Naive thymus-derived CD4-positive, alpha-beta T cell (primary cell): ENCODE measurements at places on chromosomes 13 and 19.
A peak's percentile ranks its signal among the peaks of the same experiment; 100 is the strongest.

- no peak for DNase-seq
Observed at GRCh38 chr13:21930536-21930935, 259.7 kb downstream of the FGF9 start.

- DNase-seq: no peak
Observed at GRCh38 chr13:95275322-95276036, 25.8 kb downstream of the ABCC4 start.

GRCh38 chr13:26053418-26053980 is 1.7 kb upstream of the SHISA2 start:
- no peak for DNase-seq

GRCh38 chr19:47469719-47470118 is 2.0 kb downstream of the SLC8A2 start:
- no peak for DNase-seq

- no peak for DNase-seq
Observed at GRCh38 chr13:95480131-95480545, 72.4 kb upstream of the CLDN10 start.

- no peak for DNase-seq
Observed at GRCh38 chr19:17376935-17377600, at the start of gene PLVAP. Gene PLVAP, minus strand, starts transcription at chr19:17377342. Its CDS starts 54 bp downstream, at chr19:17377288.

GRCh38 chr13:107642831-107643230 is 572.5 kb downstream of the LIG4 start:
- no peak for DNase-seq

GRCh38 chr19:33644284-33644836 is 22.6 kb downstream of the CHST8 start:
- no peak for DNase-seq

- no peak for DNase-seq
Observed at GRCh38 chr13:51091839-51092238, 19.2 kb downstream of the C13orf42 start.

DNA sequence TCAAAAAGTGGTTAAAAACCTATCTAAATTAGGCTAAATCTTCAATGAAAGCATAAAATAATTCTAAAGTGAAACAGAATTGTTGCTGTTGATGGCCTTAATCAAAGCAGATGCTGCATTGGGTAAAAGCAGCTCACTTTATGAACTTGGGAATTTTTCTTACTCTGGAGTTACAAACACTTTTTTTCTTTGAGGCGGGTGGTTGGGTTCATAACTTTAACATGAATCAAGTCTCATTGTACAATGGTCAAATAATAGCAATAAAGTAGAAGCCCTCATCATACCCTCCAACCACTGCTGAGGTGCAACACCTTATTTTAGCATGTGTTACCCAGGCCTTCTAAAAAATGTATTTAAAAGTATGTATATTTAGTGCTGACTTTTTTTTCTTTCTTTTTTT is 29.1 kb downstream of the NUP58 start:
- DNase-seq: no peak

GRCh38 chr19:44841231-44841630 is 4.9 kb upstream of the NECTIN2 start:
- DNase-seq: no peak

GRCh38 chr13:38630780-38631179 is 56.1 kb upstream of the FREM2 start:
- no peak for DNase-seq

- peak; percentile 64 for DNase-seq
Observed at GRCh38 chr19:45667620-45668341, at the start of gene GIPR. Gene GIPR, plus strand, starts transcription at chr19:45668221. Its CDS starts 1,300 bp downstream, at chr19:45669521.

DNA sequence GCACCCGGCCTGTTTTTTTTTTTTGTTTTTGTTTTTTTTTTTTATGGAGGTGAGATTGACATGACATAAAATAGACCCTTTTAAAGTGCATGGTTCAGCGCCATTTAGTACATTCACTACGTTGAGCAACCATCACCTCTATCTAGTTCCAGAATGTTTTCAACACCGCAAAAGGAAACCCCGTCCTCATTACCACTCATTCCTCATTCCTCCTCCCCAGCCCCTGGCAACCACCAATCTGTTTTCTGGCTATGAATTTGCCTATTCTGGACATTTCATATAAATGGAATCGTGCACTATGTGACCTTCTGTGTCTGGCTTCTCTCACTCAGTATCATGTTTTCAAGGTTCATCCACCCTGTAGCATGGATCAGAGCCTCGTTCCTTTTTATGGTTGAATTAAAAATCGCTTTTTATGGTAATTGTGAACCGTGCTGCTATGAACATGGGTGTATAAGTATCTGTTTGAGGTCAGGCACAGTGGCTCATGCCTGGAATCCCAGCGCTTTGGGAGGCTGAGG is 9.9 kb upstream of the ADGRE5 start:
- no peak for DNase-seq

DNA sequence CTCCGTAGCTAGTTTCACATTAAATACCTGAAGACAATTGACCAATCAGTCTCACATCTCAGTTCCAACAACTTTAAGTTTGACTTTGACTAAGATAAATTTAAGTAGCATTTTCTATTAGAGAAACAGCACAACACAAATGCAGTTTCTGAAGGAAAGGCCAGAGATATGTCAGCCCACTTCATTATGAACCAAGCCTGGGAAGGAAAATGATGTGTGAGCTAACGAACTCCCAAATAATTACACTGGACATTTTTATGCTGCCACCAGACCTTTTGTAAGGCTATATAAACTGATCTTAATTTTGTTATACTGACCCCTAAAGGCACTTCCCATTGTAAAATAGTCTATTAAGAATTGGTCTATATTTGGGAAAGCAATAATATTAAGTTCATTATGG is 57.9 kb upstream of the DACH1 start:
- no peak for DNase-seq

GRCh38 chr19:35963514-35963913 is 27.3 kb downstream of the LRFN3 start:
- peak; percentile 57 for DNase-seq

- DNase-seq: no peak
Observed at GRCh38 chr13:104045907-104046306, 979.7 kb upstream of the SLC10A2 start.

DNA sequence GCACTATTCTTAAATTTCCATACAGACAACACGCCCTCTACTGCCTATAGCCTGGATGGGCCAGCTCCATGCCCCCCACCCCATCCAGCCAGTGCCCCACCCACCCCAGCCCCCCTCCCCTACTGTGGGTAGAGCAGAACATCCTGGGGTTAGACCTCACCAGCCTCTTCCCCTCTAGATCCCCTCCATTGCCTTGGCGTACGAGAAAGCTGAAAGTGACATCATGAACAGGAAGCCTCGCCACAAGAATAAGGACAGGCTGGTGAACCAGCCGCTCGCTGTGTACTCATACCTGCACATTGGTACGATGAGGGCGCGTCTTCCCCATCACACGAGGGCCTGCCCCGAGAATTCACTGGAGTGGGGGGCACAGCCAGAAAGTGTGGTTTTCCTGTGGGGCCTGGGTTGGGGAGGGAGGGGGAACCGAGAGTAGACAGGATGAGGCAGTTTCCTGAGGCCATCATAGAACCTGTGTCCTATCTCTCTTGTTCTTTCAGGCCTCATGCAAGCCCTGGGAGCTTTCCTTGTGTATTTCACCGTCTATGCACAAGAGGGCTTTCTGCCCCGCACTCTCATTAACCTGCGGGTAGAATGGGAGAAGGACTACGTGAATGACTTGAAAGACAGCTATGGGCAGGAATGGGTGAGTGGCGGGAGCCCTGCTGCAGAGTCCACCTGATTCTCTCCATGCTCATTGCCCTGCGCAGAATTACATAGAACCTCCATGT is 29.1 kb downstream of the ATP12A start:
- peak; percentile 82 for DNase-seq

GRCh38 chr19:35474104-35474503 is 16.2 kb downstream of the KRTDAP start:
- DNase-seq: no peak

GRCh38 chr19:55398200-55398925 is 9.2 kb downstream of the UBE2S start:
- DNase-seq: no peak

DNA sequence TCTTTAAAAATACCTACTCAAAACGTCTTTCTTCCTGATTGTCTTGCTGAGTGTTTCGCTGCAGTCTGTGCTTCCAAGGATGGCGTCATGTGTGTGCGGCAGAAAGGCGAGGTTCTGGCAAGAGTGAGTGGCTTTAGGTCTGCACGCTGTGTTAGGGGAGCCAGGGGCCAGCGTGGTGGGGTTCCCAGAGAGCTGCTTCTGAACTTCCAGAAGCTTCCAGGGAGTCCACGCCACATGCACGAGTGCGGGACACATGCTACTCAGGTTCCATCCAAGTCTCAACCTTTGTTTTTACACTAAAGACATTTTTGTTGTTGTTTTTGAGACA is 67.9 kb downstream of the ATP11A start:
- no peak for DNase-seq
